GDM1 (cell line): ENCODE measurements at places on chromosomes 2 and 18.

GRCh38 chr18:46098616-46098933, 479 bp upstream of the ATP5F1A start:
- no peak for DNase-seq

- no peak for DNase-seq
Observed at GRCh38 chr18:59501920-59502273, 142.8 kb upstream of the LMAN1 start.

GRCh38 chr2:232478571-232479340, 8.9 kb downstream of the ECEL1 start:
- no peak for DNase-seq

- no peak for DNase-seq
Observed at GRCh38 chr2:128444816-128445522, 126.3 kb upstream of the HS6ST1 start.

GRCh38 chr2:73992036-73992435, 7.3 kb downstream of the TET3 start:
- no peak for DNase-seq

- no peak for DNase-seq
Observed at GRCh38 chr2:217184242-217184641, 324.4 kb upstream of the TNP1 start.

- DNase-seq: no peak
Observed at GRCh38 chr2:62660087-62660486, 45.4 kb upstream of the EHBP1 start.
